NCI-H526 (cell line): ENCODE measurements at places on chromosomes 5 and 9.

DNA sequence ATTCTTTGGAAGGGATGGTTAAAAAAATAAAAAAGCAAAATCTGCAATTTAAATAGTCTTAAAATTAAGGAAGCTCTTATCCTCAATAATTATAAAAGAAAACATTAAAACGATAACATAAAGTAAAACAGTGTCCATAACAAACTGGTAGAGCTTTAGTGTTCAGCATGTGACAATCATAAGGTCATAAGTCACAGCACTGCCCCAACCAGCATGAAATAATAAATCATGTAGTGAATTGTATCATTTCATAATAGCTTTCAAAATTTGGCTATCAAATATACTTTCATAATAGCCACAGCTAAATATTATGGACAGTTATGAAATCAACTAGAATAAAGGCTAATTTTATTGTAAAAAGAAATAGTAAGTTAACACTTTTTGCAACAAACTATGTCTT lies 10.0 kb downstream of the NR3C1 start:
- DNase-seq = no peak

DNA sequence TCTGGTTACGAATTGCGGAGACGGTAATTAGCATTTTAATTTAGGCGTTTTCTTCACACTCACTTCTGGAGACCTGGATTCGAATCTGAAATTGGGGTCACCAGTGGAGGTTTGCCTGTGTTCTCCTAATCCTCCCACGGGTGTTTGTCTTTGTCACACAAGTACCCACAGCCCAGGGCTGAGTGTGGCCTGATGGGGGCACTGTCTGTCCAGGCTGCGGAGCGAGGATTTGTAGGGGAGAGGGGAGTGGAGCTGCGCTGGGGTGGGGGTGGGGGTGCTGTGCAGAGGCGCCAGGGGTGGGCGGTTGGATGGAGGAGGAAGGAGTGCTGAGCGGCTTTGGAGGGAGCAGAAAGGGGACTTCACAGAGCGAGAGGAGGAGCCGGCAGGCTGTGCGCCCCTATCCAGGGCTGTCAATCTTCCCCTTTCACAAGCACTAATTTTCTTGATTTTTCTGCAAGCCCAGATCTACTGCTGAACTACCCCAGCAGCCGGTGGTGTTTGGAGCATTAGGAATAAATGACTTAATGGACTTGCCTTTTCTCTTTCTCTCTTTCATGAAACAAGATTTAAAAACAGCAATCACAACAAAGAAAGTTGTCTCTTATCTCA lies 53.1 kb downstream of the TSPAN17 start:
- DNase-seq = peak; percentile 10

DNA sequence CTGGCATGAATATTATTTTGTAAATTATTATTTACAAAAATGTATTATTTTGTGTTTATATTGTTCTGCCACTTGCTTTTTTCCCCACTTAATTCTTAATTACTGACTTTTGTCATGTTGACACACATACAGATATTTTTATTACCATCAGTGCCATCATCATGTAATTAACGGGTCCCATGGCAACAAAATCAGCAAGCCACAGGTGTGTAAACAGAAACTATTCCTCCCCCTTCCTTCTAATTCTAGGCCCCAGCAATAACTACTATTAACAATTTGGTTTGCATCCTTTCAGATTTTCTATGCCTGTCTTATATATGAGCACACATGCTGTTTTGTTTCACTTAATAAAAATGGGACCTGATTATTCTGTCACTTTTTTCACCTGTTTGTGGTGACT lies 29.3 kb downstream of the CYFIP2 start:
- no peak for DNase-seq

DNA sequence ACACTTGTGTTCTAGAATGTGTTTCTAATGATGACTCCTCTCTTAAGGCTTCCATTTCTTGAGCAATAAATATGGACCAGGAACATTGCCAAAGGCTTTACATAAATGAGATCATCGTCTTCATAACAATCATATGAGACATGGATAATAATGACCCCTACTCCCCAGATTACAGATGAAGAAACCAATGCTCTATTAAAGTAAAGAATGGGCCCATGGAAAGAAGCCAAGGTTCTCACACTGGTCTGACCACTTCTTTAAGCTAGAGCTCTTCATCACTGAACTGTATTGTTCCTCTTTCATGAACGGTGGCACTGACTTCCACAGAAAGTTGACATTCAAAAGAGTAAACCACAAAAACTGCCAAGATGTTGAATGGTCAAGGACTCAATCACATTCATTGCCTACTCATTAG lies 65.3 kb downstream of the MARCHF3 start:
- no peak for DNase-seq

- no peak for DNase-seq
Measured at GRCh38 chr9:128405077-128405779, 15.4 kb upstream of the CERCAM start.

GRCh38 chr9:3898461-3899218 lies 372.8 kb upstream of the RFX3 start:
- DNase-seq = no peak

GRCh38 chr9:114275246-114276004 lies 47.5 kb upstream of the ORM1 start:
- no peak for DNase-seq

DNA sequence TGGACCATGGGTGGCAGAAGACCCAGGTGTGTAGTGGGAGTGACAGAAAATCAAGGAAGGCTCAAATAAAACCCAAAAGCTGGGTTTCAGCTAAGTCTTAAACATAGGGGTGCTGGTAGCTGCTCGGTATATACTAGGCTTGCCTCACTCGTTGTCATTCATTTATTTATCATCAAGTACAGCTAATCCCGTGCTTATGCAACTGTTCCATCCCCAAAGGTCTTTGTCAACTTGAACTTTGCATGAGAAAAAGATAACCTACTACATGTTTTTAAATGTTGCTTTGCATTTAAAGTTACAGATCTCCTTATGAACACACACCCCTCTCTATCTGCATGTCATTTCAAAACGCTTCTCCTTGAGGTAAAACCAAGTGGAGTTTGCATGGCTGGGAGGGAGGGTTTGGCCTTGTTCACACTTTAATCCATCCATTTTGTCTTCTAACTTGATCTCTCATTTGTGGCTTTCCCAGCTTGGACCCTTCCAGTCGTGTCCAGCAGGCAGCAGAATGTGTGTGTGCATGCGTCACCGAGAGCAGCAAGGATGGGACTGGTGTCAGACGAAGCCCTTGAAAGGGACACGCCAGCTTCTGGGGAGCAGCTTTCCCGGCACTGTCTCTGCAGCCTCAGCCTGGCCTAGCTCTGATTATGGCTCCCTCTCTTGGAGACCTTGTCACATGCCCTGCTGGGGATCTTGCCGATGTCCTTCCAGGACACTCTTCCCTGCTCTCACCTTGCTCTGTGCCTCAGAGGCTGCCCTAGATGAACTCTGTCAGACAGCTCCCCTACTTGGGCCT lies 133.5 kb downstream of the GADD45G start:
- peak; percentile 12 for DNase-seq

- no peak for DNase-seq
Measured at GRCh38 chr5:131369558-131369957, 105.7 kb downstream of the CDC42SE2 start.

GRCh38 chr9:89781838-89782540 lies 177.2 kb downstream of the GADD45G start:
- DNase-seq = no peak

DNA sequence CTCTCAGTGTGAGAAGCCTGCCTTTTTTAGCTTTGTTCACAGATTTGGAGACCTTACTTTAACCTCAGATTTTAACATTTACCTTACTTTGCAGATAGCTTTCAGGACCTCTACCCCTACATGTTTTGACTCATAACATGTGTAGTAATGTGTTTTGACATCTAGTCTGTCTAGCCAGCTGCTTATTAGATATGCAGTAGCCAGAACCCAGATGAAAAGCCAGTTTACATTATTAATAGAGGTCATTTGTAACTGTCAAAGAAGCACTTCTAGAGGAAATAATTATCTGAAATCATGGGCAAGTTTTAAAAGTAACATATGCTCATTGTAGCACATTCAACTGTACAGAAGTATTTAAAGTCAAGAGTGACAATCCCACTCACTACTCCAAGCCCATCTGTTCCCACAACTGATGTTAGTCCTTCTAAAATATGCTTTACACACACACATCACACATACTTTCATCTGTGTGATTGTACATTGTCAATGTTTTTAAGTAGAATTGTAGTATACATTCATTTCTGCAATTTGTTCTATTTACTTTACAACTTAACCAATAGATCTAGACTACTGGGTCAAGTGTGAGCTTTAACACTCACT lies 71.8 kb upstream of the NIPAL4 start:
- no peak for DNase-seq

GRCh38 chr9:34230556-34230955 lies 51.7 kb downstream of the UBAP1 start:
- DNase-seq = no peak

DNA sequence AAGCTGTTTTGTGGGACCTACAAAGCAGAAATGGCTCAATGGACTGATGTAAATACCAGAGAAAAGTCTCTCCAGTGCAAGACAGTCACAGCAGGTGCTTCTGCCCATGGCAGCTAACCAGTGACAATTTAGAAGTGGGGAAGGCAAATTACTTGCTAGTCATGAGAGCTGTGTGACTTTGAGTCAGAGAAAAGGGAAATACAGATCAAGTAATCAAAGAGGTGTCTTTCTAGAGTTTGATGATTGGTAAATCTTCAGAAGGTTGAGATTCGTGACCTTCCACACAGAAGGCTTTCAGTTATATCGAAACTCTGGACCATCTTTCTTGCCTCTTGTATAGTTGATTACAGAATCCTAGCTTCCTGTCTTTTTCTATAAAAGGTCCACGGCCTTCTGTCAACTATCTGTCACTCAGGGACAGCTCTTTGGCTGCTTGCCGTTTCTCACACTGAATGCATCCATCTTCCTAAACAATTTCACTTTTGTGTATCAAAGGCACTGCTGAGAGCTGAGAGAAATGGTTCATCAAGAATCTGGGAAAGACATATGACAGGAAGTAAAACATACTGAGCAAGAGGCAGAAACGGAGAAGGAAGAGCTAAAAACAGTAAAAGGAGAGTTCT lies 993.9 kb upstream of the ACO1 start:
- no peak for DNase-seq

DNA sequence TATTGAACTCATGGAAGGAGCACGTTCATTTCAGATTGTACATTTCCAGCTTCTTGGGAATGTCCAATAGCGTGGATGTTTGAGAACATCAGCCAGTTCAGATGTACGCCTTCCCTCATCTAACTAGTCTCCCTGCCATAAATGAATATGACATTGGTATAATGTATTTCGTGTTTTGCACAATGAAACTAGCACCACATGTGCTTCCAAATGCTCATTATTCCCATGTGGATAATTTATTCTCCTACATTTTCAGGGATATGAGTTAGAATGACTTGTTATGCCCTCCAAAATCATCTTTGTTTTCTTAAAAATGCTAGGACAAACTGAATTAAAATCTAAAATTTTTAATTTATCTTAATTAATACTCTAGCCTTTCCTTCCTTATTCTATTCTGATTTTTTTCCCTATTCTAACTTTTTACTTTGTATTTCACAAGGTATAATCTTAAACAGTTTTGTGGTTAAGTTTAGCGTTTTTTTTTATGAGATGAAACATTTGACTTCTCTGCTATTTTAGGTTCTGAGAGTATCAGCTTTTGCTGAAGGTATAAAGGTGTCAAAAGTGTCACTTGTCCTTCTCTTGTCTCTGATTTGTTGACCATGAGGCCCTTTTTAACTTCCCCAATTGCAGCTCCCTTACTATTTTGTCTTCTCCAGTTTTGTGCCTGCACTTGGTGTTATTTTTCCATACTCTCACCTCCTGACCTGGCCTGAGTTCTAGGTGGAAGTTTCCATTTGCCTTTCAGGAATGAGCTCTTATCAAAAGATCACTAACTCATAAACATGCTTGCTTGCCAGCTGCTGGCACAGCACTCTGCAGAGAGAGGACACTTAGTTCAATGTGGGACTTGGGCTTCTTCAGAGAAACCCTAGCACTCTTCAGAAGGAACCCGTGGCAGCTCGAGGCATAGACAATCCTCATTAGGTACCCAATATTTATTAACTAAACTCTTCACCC lies 106.8 kb downstream of the FRMD3 start:
- DNase-seq = no peak

DNA sequence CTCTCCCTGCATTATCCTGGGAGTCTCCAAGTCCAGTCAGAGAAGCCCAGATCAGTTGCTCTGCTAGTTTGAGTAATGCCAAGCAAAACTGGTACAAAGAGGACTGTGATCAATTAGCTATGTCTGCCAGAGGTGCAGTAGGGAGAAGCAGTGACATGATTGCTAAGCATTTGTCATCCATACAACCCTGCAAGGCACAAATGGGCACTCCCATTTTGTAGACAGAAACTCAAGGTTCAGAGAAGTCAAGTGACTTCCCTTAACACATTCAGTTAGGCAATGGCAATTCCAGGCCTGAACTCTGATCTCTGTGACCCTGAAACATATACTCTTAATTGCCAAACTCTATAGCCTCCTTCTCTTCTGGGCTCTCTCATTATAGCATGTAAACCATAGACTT lies 34.0 kb downstream of the NDST1 start:
- no peak for DNase-seq

GRCh38 chr5:178078197-178079010 lies 34.9 kb upstream of the N4BP3 start:
- DNase-seq = no peak

GRCh38 chr9:80602291-80602690 lies 1030.5 kb downstream of the TLE4 start:
- no peak for DNase-seq

GRCh38 chr9:99762470-99762869 lies 59.2 kb upstream of the NR4A3 start:
- DNase-seq = no peak

DNA sequence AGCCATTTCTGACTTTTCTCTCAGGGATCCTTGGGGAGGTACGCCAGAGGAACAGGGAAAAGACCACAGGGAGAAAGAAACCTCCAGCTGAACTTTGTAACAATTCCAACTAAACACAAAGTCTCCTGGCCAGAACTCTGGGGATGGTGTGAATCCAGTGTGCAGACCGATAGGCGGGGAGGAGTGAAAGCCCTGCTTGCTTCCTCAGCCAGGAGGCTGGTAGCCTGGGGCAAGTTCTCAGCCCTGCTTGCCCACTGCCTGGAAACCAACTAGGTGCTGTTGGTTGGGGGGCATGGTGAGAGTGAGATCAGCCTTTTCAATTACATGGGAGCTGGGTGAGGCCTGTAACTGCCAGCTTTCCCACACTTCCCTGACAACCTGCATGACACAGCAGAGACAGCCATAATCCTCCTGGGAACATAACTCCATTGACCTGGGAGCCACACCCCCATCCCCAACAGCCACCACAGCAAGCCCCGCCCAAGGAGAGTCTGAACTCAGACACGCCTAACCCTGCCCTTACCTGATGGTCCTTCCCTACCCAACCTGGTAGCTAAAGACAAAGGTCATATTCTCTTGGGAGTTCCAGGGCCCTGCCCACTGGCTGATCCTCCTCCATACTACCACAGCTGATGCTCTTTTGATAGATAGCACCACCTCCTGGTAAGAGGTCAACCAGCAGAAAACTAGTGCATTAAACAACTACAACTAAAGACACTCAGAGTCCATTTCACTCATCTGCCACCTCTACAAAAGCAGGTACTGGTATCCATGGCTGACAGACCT lies 100.1 kb upstream of the TNFAIP8 start:
- DNase-seq = peak; percentile 48

- DNase-seq = no peak
Measured at GRCh38 chr5:17180330-17180843, 37.0 kb upstream of the BASP1 start.
